ENCODE measurements at places on chromosomes 12 and 14.

GRCh38 chr14:64556526-64556925 lies 6.8 kb downstream of the PPP1R36 start:
- no peak for DNase-seq

GRCh38 chr12:13780453-13780852 lies 200.9 kb downstream of the GRIN2B start:
- no peak for DNase-seq

DNA sequence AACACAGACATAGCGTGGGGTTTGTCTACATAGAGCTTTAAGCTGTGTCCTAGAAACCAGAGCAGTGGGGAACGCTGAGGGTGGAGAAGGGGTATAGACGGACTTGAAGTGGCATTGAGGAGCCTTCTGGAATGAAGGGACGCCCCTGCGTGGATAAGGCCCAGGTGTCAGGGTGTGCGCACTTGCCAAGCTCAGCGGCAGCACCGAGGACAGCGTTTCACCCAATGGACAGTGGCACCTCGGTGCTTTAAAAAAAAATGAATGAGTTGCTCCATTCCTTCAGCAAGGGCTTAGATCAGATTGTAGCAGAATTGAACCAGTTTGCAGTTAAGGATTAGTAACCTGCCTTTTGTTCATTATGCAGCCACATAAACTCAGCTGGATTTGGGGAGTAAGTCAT lies 33.6 kb upstream of the MMP17 start:
- DNase-seq = no peak

- DNase-seq = no peak
Observed at GRCh38 chr14:64714432-64715025, 10.3 kb downstream of the PLEKHG3 start.

- no peak for DNase-seq
Observed at GRCh38 chr14:32920696-32921276, 17.9 kb upstream of the NPAS3 start.

DNA sequence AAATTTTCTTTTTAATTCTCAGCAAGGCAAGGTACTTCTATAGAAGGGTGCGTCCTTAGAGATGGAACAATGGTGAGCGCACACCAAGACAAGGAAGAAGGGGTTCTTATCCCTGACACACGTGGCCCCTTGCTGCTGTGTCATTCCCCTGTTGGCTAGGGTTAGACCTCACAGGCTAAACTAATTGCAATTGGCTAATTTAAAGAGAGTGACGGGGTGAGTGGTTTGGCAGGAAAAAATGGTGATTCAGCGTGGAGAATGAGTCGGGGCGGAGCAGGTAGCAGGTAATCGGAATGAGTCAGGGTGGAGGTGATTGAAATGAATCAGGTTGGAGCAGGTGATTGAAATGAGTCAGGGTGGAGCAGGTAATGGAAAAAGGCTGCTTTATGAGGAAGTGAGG lies 36.3 kb upstream of the HECTD1 start:
- DNase-seq = no peak

GRCh38 chr12:66035288-66035966 lies 95.1 kb downstream of the LLPH start:
- DNase-seq = peak; percentile 16

DNA sequence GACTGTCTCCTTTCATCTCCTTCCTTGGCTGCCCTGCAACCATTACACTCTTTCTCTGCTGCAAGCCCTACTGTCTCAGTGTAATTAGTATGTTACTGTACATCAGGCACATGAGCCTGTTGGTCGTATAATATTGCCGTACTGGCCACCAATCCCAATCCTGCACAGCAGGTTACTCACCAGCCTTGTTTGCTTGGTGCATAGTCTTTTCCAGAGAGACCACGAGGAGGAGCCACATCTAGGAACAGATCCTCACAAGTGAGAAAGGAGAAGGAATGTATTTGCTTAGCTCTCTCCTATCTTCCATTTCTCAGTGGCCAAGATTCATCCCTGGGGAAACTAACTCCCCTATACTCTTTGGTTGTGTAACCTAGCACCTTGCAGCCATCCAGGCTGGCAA lies 33.0 kb upstream of the BICDL1 start:
- DNase-seq = no peak

- DNase-seq = no peak
Observed at GRCh38 chr12:79673354-79673753, 17.4 kb downstream of the PAWR start.

- DNase-seq = no peak
Observed at GRCh38 chr12:70444903-70445302, 78.8 kb downstream of the KCNMB4 start.
